Stimulated activated CD8-positive, alpha-beta memory T cell treated with anti-CD3 and anti-CD28 coated beads, Interleukin-15, amount 100 ng/mL, for 4 hours (primary cell): ENCODE measurements at places on chromosomes 1 and 21.
A peak's percentile ranks its signal among the peaks of the same experiment; 100 is the strongest.

- no peak for DNase-seq
Observed at GRCh38 chr1:34115233-34115632, 49.8 kb downstream of the CSMD2 start.

DNA sequence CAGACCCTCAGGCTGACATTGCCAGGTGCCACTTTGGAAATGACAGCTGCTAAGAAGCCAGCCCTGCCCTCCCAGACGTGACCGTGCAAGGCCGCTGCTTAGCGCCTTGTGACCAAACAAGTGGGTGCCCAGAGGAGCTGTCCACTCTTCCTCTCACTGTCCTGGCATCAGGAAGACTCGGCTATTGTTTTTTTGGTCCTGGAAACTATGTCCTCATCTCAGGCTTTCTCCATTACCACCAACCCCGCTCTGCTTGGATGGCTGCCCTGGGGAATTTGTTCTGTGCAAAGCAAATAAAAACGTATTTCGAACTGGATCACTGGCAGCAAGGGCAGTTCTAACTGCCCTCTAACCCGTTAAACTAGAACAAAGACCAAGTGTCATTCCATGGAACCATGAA lies 13.7 kb upstream of the TENT5C start:
- DNase-seq: no peak

GRCh38 chr1:8194481-8195227 lies 123.3 kb upstream of the SLC45A1 start:
- no peak for DNase-seq

GRCh38 chr1:77341195-77341594 lies 59.4 kb downstream of the AK5 start:
- DNase-seq: no peak

DNA sequence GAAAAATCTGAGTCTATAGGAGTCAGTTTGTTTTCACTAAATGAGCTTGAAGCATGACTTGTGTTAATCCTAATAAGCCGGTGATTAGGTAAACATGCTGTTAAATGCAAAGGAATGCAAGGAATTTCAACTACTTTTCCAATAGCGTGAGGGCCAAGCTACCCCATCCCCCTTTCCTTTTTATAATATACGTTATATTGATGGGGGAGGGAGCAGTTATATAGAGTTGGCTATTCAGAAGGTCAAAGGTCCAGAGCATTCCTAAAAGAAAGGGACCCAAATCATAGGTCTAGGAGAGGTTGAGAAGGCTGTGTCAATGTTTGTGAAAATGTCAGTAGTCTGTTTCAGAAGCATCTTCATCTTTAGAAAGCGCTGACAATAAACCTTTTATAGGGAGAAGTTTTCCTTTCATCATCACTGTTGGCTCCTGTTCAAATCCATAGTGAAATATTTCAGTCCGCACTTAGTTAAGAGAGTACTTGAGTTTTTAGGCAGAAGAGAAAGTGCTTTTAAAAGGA lies 3.8 kb downstream of the CCN1 start:
- no peak for DNase-seq

GRCh38 chr1:202625416-202626360 lies 84.6 kb downstream of the SYT2 start:
- peak; percentile 8 for DNase-seq

DNA sequence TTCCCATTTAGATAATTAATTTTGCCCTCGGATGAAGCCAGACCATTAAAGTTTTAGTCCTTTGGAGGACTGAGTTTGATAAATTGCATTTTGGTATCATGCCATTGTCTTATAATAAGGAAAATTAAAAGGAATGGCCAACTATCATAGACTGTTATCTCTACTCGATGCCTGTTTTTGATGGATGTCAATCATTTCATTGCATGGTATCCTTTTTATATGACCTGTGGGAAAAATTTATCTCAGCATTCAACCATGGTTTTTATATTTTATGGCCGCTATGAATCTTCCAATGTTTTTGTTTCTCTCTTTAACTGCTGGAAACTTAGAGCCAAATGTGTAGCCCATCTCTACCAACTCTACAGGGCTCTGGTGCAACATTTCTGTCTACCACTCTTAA lies 9.9 kb upstream of the CCT8 start:
- DNase-seq: no peak

GRCh38 chr1:75616436-75617433 lies 5.8 kb upstream of the SLC44A5 start:
- DNase-seq: no peak

GRCh38 chr1:240093120-240093961 lies 1.7 kb downstream of the FMN2 start:
- DNase-seq: no peak

- DNase-seq: no peak
Observed at GRCh38 chr21:32448803-32449594, 36.5 kb downstream of the EVA1C start.

- no peak for DNase-seq
Observed at GRCh38 chr1:115430441-115431158, 92.6 kb upstream of the NGF start.

- DNase-seq: peak; percentile 56
Observed at GRCh38 chr1:43073490-43074230, 98.4 kb downstream of the EBNA1BP2 start.

- no peak for DNase-seq
Observed at GRCh38 chr1:78229344-78229743, 183.6 kb downstream of the GIPC2 start.

GRCh38 chr1:54200519-54200997 lies 591 bp downstream of the MRPL37 start:
- DNase-seq: no peak
